ENCODE measurements at places on chromosomes 3 and 15.
A peak's percentile ranks its signal among the peaks of the same experiment; 100 is the strongest.

- peak; percentile 81 for DNase-seq
These were observed 22.8 kb downstream of the MYO1E start for GRCh38 chr15:59349680-59350420.

- DNase-seq, result peak; percentile 46
These were observed 43.2 kb downstream of the ARHGEF3 start for GRCh38 chr3:56758539-56758981.

DNA sequence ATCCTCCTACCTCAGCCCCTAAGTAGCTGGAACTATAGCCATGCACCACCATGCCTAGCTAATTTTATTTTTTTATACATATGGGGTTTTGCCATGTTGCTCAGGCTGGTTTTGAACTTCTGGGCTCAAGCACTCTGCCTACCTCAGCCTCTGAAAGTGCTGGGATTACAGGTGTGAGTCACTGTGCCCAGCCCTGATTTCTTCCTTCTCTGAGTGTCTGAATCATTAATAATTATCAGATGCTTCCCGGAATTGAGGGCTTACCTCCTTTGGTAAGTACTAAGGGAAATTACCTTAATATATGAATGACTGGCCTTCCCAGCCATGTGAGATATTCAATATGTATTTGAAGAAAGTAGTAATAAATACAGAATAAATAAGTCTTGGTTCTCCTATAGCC is 7.2 kb downstream of the CLPX start:
- DNase-seq, result no peak

- DNase-seq, result peak; percentile 72
These were observed 1.8 kb downstream of the DIPK2A start for GRCh38 chr3:143973259-143974021.

DNA sequence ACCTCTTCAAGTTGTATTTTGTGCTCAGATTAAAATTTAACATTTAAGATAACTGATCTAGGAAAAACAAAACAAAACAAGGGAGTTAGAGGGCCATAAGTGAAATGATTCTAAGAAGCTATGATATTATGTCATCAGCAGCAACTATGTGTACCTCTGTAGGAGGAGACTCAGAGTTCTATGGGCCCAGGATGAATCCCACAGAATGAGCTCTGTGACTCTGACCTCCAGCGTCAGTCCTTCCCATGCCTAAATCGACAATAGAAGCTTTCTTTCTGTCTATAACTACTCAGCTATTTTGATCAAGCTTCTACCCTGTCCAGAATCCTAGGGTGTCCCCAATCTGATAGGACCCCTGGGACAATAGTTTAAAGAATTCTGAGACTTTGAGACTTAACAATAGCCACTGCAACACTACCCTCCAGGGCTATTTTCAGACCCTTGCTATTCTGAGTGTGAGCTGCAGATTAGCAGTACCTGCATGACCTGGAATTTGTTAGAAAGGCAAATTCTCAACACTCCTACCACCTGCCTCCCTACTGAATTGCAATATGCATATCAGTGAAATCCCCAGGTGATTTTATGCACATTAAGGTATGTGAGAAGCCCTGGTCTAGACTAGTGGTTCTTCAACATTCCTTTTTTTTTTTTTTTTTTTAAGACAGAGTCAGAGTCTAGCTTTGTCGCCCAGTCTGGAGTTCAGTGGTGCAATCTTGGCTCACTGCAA is 66.7 kb downstream of the ARHGAP31 start:
- DNase-seq, result no peak
